Smooth muscle cell of the coronary artery (primary cell): ENCODE measurements at places on chromosomes 16 and 17. TPM values are rescaled to one million over a fixed set of nuclear protein-coding genes. Genes with fewer than 3 reads are reported as not detected.

Gene HOXB2
- 0.47 and 3.8 TPM in 2 replicates for total RNA-seq

Gene CTRB2
- total RNA-seq: not detected in 2 replicates

Gene RNF157
- total RNA-seq: 2.3 TPM in 1 of 2 replicates, not detected in the other

Gene RPRML
- 0.08 TPM in 1 of 2 replicates, not detected in the other for total RNA-seq

Gene BCL6B
- total RNA-seq: 0.30 and 0.47 TPM in 2 replicates

Gene C1QL1
- 0.08 and 0.23 TPM in 2 replicates for total RNA-seq

Gene ABCA3
- 1.2 and 1.7 TPM in 2 replicates for total RNA-seq

Gene KNOP1
- total RNA-seq: 5.1 and 11.7 TPM in 2 replicates

Gene ST6GALNAC1
- total RNA-seq: 0.23 TPM in 1 of 2 replicates, not detected in the other

Gene PRM1
- not detected in 2 replicates for total RNA-seq

Gene NPIPA7
- 0.23 and 0.59 TPM in 2 replicates for total RNA-seq

Gene IQCK
- total RNA-seq: 6.1 and 6.8 TPM in 2 replicates

Gene TNP2
- total RNA-seq: not detected in 2 replicates

Gene OTOP3
- not detected in 2 replicates for total RNA-seq

Gene CCL16
- not detected in 2 replicates for total RNA-seq

Gene WNT9B
- total RNA-seq: not detected in 2 replicates

Gene RNU2-1
- total RNA-seq: not detected in 2 replicates

Gene LITAF
- 28.8 and 94.8 TPM in 2 replicates for total RNA-seq

Gene TEKT1
- not detected in 2 replicates for total RNA-seq

Gene ACAP1
- 1.3 and 4.3 TPM in 2 replicates for total RNA-seq

Gene FAM20A
- total RNA-seq: 0.08 and 46.5 TPM in 2 replicates

Gene CMTM1
- 1.9 and 2.1 TPM in 2 replicates for total RNA-seq

Gene SLC12A3
- under 0.01 TPM in 1 of 2 replicates, not detected in the other for total RNA-seq

Gene TBC1D26
- under 0.01 and 0.08 TPM in 2 replicates for total RNA-seq

Gene LGALS9B
- not detected in 2 replicates for total RNA-seq

Gene MSLN
- not detected in 2 replicates for total RNA-seq

Gene HBA1
- total RNA-seq: not detected in 2 replicates

Gene DBNDD1
- 0.12 and 2.6 TPM in 2 replicates for total RNA-seq

Gene NT5M
- total RNA-seq: 0.70 and 0.83 TPM in 2 replicates

Gene CX3CL1
- total RNA-seq: 0.23 and 0.83 TPM in 2 replicates

Gene TTYH2
- 1.7 and 6.3 TPM in 2 replicates for total RNA-seq

Gene RAB11FIP4
- total RNA-seq: 0.15 and 18.3 TPM in 2 replicates

Gene FZD2
- total RNA-seq: 12.8 and 15.1 TPM in 2 replicates

Gene IFT20
- total RNA-seq: 63.4 and 77.0 TPM in 2 replicates

Gene CCDC154
- total RNA-seq: 0.08 and 0.70 TPM in 2 replicates

Gene RUSF1
- 33.7 and 44.5 TPM in 2 replicates for total RNA-seq

Gene GRIN2A
- total RNA-seq: under 0.01 and 0.12 TPM in 2 replicates

Gene ABCC6
- total RNA-seq: 0.30 and 0.47 TPM in 2 replicates

Gene KCNH6
- not detected in 2 replicates for total RNA-seq

Gene RAP1GAP2
- 0.15 and 1.2 TPM in 2 replicates for total RNA-seq

Gene SLC52A1
- total RNA-seq: 0.15 and 0.82 TPM in 2 replicates

Gene ABI3
- 0.08 and 0.47 TPM in 2 replicates for total RNA-seq

Gene CACNG1
- total RNA-seq: not detected in 2 replicates

Gene KIF18B
- 0.68 TPM in 1 of 2 replicates, not detected in the other for total RNA-seq

Gene ATP2A1
- 0.08 and 0.23 TPM in 2 replicates for total RNA-seq

Gene MYH8
- not detected in 2 replicates for total RNA-seq

Gene ITGAL
- total RNA-seq: under 0.01 TPM in 1 of 2 replicates, not detected in the other

Gene VTN
- total RNA-seq: 0.35 and 1.9 TPM in 2 replicates

Gene MYH13
- total RNA-seq: not detected in 2 replicates

Gene TPPP3
- total RNA-seq: 1.5 and 2.3 TPM in 2 replicates

Gene CACNG5
- not detected in 2 replicates for total RNA-seq

Gene TMC5
- total RNA-seq: not detected in 2 replicates

Gene LPO
- total RNA-seq: not detected in 2 replicates
